Activated naive CD8-positive, alpha-beta T cell treated with anti-CD3 and anti-CD28 coated beads, Interleukin-2, amount 10 ng/mL, durations not matched to agents 7 days and 5 days (primary cell): ENCODE measurements at places on chromosomes 13 and 19. TPM values are rescaled to one million over a fixed set of nuclear protein-coding genes. Genes with fewer than 3 reads are reported as not detected.

Gene EGLN2
- total RNA-seq, result 159 TPM

Gene PSG6
- total RNA-seq, result not detected

Gene CGB3
- total RNA-seq, result not detected

Gene RNF113B
- not detected for total RNA-seq

Gene NOTCH3
- total RNA-seq, result 0.22 TPM

Gene S1PR4
- 134 TPM for total RNA-seq

Gene SACS
- 27.4 TPM for total RNA-seq

- H3K4me3 ChIP-seq, result no peak overlapping the region
- H3K27me3 ChIP-seq, result no peaks in the 10 kb centered on the region
These were observed 40.0 kb downstream of the TEX29 start for GRCh38 chr13:111360452-111360851.

GRCh38 chr13:102812611-102813287 lies 13.8 kb downstream of the BIVM start:
- no peaks in the 10 kb centered on the region for H3K27me3 ChIP-seq
- peaks cover 15% of the 10 kb centered on the region for H3K4me1 ChIP-seq
- H3K36me3 ChIP-seq, result peaks cover 35% of the 10 kb centered on the region
- no peak overlapping the region for H3K4me3 ChIP-seq

- H3K27ac ChIP-seq, result peak overlapping the region; percentile 60
- H3K4me1 ChIP-seq, result peaks cover 11% of the 10 kb centered on the region
- no peaks in the 10 kb centered on the region for H3K27me3 ChIP-seq
- no peak for DNase-seq
- no peak overlapping the region for H3K4me3 ChIP-seq
These were observed 19.6 kb upstream of the C19orf33 start for GRCh38 chr19:38284422-38284821.

DNA sequence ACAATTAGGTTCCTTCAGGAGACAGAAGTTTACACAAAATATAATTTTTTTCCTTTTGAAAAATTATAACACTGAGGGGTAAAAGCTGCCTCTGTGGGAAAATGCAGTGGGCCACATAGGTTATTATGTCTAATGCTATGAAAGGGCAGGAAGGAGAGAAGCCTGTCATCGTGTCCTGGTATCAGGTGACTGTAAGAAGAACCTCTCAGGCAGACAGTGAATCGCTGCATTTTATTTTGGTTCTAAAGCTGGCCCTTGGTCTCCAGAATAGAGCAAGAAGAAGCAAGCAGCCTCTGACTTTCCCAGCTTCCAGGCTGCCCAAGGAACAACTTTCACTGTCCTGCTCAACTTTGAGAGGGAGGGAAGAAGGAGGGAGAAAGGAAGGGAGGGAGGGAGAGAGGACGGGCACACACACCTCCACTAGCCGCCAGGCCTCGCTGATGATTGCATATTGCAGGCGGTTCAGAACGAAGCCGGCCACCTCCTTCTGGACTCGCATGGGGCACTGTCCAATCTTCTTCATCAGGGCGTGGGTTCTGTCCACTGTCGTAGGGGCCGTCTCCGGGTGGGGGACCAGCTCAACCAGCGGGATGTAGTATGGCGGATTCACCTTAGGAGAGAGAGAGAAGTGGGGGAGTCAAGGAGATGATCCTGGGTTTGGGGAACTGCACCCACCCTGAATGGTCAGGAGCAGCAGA lies 93.8 kb downstream of the CRYL1 start:
- peaks cover 5% of the 10 kb centered on the region for H3K4me1 ChIP-seq
- no peak for DNase-seq
- peaks cover 3% of the 10 kb centered on the region for H3K36me3 ChIP-seq
- no peak overlapping the region for H3K4me3 ChIP-seq

GRCh38 chr13:107743983-107744382 lies 471.4 kb downstream of the LIG4 start:
- H3K4me3 ChIP-seq, result no peak overlapping the region
- no peaks in the 10 kb centered on the region for H3K36me3 ChIP-seq
- DNase-seq, result no peak
- H3K4me1 ChIP-seq, result no peaks in the 10 kb centered on the region

DNA sequence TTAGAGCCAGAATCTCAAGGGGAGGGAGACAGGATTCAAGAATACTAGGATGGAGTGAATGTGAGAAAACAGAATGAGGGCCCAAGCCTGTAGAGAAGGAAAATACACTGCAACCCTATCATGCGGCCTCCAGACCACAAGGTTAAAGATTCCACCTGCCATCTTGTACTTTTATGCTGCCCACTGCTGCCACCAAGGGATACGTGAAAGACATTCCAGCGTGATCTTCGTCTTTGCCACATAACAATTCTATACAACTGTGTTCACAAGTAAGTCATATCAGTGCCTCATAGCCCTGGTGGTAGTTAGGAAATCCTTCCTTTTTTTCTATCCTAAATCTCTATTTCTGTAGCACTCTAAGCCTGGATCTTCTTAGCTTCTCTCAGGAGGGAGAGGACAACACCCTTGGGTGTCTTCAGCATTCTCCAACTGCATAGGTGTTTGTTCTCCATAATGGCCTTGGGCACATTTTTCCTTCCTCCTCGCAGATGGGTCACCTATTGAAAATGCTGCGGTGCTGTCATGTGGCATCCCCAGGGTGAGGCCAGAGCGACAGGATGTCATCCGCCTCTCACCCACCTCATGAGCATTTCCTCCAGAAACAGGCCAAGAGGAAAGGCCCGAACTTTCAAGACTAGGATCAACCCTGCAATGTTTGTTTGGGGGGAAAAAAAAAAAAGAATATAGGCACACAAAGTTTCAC lies 13.6 kb downstream of the TPT1 start:
- DNase-seq, result no peak
- H3K4me3 ChIP-seq, result peak overlapping the region; percentile 53
- peak overlapping the region; percentile 61 for H3K27ac ChIP-seq
- peaks cover 31% of the 10 kb centered on the region for H3K4me1 ChIP-seq

GRCh38 chr13:91278291-91278690 lies 69.2 kb upstream of the MIR17HG start:
- no peaks in the 10 kb centered on the region for H3K36me3 ChIP-seq
- H3K27me3 ChIP-seq, result peaks cover 7% of the 10 kb centered on the region
- no peak overlapping the region for H3K4me3 ChIP-seq
- H3K27ac ChIP-seq, result no peak overlapping the region
- no peaks in the 10 kb centered on the region for H3K4me1 ChIP-seq

DNA sequence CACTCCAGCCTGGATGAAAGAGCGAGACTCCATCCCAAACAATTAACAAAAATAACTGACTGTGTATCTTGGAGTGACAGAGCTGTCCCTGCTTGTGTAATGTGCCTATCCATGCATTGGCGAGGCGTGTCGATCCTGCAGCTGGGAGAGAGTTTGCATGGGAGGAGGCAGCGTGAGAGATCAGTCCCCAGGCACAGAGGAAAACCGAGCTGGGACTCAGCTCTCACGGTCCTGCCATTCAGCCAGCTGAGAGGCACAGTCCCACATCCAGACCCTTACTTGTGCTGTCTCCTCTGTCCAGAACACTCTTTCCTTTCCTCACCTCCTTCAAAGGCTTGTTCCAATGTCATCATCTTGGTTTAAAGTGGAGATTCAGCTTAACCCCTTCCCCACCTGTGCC lies 11.9 kb upstream of the SULT2B1 start:
- H3K36me3 ChIP-seq, result no peaks in the 10 kb centered on the region
- no peak for DNase-seq
- H3K4me3 ChIP-seq, result no peak overlapping the region
- peaks cover 4% of the 10 kb centered on the region for H3K4me1 ChIP-seq
- no peaks in the 10 kb centered on the region for H3K27me3 ChIP-seq

DNA sequence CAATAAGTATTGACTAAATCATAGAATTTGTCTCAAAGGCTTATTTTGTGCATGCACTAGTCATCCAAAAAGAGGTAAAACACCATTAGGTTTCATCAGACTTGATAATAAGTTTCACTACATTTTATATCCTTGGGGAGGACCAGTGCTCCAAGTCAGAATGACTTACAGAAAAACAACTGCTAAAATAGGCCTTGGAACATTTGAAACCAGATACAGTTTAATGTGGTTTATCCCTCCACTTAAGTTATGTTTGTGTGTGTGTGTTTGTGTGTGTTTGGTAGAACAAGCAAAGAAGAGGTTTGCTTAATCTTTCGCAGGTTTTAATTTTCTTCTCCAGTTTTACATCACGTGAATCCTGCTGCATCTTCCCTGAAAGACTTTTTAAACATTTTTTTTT lies 570.9 kb downstream of the PCDH9 start:
- H3K4me3 ChIP-seq, result no peak overlapping the region
- H3K27me3 ChIP-seq, result no peaks in the 10 kb centered on the region
- no peaks in the 10 kb centered on the region for H3K4me1 ChIP-seq
- no peaks in the 10 kb centered on the region for H3K36me3 ChIP-seq
- H3K27ac ChIP-seq, result no peak overlapping the region

DNA sequence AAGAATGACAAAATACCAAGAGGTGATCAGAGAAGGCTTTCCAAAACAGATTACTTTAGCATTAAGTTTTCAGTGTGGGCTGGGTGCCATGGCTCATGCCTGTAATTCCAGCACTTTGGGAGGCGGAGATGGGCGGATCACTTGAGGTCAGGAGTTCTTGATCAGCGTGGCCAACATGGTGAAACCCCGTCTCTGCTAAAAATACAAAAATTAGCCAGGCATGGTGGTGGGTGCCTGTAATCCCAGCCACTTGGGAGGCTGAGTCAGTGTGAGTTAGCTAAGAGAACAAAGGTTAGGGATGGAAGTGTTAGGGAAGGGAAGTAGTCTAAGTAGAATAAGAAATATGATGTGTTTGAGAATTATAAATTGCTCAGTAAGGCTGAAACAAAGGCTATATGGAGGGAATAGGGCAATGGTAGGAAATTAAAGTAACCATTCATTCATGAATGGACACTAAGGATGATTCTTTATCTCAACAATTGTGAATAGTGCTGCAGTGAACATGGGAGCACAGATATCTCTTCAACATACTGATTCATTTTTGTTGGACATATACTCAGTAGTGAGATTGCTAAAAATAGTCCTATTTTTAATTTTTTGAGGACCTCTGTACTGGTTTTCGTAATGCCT lies 3.9 kb upstream of the RCBTB2 start:
- H3K4me1 ChIP-seq, result peaks cover 21% of the 10 kb centered on the region
- H3K4me3 ChIP-seq, result no peak overlapping the region
- DNase-seq, result no peak
- peaks cover 25% of the 10 kb centered on the region for H3K36me3 ChIP-seq
- H3K27me3 ChIP-seq, result peaks cover 2% of the 10 kb centered on the region

DNA sequence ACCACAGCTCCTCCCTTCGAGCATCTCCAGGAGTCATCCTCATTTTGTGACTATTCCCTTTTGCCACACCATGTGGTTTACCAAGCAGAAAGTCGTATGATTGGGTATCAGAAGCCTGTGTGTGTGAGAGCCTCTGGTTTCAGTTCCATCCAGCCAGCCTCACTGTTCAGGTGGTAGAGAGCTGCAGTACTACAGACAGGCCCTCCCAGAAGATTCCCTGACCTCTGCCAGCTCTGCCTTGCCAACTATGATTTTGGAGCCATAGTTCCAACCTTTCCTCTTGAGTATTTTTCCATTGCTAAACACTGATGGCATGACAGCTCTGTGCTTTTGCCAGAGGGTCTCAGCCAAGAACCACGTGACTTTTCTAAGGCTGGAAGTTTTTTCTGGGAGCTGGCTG lies 82.5 kb downstream of the DHRS12 start:
- no peak overlapping the region for H3K27ac ChIP-seq
- H3K4me1 ChIP-seq, result no peaks in the 10 kb centered on the region
- H3K36me3 ChIP-seq, result peaks cover 7% of the 10 kb centered on the region
- no peaks in the 10 kb centered on the region for H3K27me3 ChIP-seq
- no peak for DNase-seq
- no peak overlapping the region for H3K4me3 ChIP-seq

DNA sequence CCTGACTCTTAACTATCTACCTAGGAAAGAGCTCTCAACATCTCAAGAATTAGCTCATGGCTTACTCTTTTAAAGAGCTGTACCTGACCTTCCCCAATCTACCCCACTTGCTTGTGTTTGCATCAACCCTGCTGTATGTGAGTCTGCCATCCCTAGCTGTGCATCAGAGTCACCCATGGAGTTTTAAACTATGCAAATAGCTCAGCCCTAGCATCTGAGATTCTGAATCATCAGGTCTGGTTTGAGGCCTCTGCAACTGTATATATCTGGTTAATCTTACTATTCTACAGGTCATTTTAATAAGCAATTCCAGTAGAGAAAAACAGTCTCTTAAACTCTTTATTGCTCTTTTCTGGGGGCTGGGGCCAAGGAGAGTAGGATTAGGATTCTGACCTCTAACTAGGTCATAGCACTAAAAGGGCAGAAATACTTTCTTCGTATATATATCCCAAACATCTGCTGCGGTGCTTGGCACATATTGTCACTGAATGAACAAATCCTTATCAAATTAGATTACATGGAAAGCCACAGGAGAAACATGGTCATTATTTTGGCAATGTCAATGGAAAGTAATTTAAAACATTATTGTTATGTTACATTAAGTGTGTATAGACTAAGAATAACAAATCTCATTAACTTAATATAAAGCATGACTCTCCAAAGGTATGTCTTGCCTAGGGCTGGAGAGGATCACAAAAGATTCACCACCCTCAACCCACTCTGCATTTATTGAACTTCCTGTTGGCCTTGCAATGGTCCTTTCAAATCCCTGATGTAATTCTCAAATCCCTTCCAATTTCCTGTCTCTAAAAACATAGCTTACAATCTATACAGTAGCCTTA lies 232.2 kb downstream of the DACH1 start:
- H3K27ac ChIP-seq, result no peak overlapping the region
- no peaks in the 10 kb centered on the region for H3K36me3 ChIP-seq
- H3K4me3 ChIP-seq, result no peak overlapping the region
- H3K27me3 ChIP-seq, result no peaks in the 10 kb centered on the region
- no peaks in the 10 kb centered on the region for H3K4me1 ChIP-seq

GRCh38 chr13:37617173-37617572 lies 18.6 kb upstream of the POSTN start:
- H3K4me3 ChIP-seq, result no peak overlapping the region
- no peak for DNase-seq
- H3K36me3 ChIP-seq, result no peaks in the 10 kb centered on the region
- H3K27me3 ChIP-seq, result no peaks in the 10 kb centered on the region
- no peak overlapping the region for H3K27ac ChIP-seq

DNA sequence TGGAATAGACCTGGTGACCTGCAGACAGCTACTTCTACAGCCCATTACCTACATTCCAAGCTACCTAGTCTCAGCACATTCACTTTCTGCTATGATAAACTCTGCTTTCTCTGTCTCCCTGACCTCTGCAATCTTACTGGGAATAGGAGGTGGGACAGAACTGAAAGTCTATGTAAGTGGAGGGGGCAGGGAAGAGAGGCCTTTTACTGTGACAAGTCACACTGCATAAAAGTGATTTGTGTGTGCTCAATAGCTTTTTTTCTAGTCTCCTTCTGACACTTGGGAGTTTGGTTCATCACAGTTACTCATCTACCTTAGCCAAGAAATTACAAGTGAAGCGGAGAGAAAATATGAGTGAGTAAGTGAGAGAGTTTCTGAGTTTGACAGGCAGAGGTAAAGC lies 322.4 kb downstream of the OLFM4 start:
- no peak overlapping the region for H3K4me3 ChIP-seq
- no peak for DNase-seq
- no peaks in the 10 kb centered on the region for H3K4me1 ChIP-seq
- H3K27ac ChIP-seq, result no peak overlapping the region

DNA sequence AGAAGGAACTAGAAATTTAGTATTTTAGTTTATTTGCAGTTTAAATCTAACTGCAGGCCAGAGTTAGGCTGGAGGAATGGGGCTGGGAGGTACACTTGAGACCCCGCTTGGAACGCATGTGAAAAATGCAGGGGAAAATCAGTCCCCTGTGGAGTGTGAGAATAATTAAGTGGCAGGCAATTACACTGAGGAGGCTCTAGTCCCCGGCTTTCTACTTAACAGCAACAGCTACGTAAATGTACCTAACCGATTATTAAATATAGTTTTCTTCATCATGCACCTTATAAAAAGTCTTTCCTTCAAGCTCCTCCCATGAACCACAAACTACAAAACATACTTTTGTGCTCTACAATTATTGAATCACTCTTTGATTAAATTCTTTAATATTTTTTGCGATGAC lies 804 bp downstream of the ZNF708 start:
- H3K36me3 ChIP-seq, result peaks cover 46% of the 10 kb centered on the region
- H3K27me3 ChIP-seq, result no peaks in the 10 kb centered on the region
- peaks cover 17% of the 10 kb centered on the region for H3K4me1 ChIP-seq
